Stimulated activated CD4-positive, alpha-beta T cell treated with anti-CD3 and anti-CD28 coated beads, Interleukin-1b, Interleukin-23, amount 100 ng/mL, for 24 hours (primary cell): ENCODE measurements at places on chromosomes 7 and 10.

DNA sequence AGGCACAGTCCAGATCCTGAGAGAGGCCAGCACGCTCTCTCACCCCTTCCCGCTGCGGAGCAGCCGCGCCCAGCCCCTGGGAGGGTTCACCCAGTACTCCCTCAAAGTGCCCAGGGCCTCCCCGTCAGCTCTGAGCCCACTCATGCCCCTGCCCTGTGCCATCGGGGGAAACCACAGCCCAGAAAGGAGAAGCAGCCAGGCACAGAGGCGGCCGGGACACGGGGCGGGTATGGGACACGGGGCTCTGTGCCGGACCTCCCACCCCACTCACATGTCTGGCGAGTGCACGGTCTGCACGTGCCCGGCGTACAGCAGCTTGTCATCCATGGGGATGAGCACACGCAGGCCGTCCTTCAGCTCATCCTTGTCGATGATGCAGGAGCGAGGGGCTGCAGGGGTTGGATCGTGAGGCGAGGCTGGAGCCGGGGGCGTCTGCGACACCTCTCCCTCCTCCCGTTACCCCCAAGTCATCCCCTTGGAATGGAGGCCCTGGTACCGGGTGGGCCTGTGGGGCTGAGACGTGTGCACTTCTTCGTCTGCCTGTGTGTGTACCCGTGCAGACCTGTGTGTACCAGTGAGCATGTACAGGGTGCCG lies 38.2 kb downstream of the SLC29A4 start:
- no peak for DNase-seq

DNA sequence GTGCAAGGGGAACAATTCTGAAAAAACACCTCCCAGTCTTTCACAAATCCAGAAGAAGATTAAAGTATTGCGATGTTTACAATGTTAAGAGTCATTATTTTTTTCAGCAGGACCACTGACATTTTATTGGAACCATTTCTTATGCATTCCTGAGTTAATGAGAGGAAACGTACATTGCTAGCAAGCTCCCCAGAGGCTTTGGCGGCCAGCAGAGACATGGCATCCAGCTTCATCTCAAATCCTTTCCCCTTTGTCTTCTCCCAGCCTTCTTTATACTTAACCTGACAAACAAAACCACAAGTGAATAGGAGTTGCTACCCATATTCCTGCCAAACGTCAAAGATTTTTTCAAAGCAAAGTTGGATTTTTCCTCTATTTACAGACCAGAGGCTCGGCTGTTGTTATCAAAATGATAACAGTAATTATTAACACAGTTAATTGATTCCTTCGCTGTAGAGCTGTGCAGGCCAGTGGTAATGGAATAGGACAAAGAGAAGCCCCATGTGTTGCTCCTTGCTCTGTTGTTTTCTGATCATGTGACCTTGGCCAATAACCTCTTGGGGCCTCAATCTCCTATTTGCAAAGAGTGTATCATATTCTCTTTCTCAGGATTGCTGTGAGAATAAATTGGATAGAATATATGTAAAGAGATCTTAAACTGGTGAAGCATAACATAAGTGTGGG lies 32.0 kb downstream of the NRAP start:
- DNase-seq: no peak

DNA sequence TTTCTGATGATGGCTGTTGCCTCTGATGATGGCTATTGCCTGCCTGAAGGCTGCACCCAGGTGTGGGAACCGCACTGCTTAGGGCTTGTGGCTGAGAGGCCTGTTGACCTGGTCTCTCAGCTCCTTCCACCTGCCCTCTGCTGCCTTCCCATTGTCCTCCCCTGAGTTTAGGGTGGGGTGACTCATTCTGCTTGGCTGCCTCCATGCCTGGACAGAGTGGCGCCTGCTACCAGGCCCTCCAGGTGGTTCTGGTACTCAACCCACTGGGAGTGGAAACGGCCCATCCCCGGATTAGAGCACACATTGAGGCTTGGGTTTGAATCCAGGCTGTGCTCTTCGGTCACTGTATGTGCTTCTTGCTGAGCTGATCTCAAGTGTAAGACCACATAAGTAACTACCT lies 120.6 kb downstream of the SEM1 start:
- DNase-seq: no peak

DNA sequence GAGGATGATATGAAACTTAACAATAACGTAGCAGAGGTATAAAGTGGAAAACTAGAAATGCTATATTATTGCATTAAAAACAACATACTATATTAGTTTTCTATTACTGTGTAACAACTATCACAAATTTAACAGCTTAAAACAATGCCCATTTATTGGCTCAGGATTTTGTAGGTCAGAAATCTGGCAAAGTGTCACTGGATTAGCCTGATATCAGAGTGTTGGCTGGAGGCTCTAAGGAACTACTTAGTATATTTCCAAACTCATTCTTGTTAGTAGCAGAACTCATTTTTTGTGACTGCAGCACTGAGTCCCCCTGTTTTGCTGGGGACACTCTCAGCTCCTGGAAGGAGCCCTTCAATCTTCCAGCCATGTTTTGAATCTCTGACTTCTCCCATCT lies 306.8 kb downstream of the ETV1 start:
- DNase-seq: no peak

GRCh38 chr7:100604976-100605911 lies 3.1 kb downstream of the PCOLCE start:
- DNase-seq: peak; percentile 40

DNA sequence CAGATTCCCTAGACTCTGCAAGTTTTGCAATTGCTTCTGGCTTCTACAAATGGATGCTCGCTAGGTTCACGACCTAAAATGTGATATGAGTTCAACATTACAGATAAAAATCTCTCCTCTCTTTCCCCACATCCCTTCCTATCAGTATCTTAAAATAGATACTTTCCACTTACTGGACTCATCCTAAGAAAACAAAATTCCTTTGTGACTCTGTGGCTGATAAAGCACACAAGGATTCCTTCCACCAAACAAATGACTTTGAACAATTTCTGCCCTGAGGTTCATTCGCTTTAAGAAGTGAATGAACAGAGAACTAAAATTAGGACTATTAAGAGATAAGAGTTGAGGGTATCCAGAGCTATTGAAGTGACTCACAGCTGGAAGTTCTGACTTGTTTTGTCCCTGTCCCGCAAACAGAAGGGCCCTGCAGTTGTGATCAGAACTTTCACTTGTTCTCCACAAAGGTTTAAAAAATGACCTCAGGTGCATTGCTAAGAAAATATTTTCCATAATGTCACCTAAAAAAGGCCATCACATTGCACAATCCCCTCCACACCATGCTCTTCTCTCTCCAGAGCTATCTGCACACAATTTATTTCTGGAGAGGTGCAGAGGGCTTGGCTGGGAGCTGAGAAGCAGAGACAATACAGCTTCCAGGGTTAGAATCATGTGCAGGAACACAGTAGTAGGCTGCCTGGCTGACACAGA lies 96.1 kb downstream of the PIP4K2A start:
- no peak for DNase-seq

GRCh38 chr10:21202776-21203462 lies 305.8 kb upstream of the NEBL start:
- no peak for DNase-seq

DNA sequence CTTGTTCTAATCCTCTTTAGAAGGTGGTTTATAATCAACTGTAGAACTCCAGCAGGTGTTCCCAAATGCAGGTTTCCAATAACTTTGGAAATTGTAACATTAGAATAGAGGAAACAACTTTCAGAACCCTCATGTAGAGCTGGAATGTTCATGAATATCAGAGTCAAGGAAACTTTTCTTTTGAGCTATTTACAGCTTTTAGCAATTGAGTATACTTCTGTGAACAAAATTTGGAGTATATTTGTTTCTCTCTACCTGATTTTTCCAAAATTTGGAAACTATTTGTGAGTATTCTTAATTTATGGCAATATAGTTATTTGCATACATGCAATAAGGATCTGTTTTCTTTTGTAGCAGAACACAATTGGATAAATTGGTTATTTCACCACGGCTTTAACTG lies 2.8 kb upstream of the CFAP43 start:
- DNase-seq: no peak

DNA sequence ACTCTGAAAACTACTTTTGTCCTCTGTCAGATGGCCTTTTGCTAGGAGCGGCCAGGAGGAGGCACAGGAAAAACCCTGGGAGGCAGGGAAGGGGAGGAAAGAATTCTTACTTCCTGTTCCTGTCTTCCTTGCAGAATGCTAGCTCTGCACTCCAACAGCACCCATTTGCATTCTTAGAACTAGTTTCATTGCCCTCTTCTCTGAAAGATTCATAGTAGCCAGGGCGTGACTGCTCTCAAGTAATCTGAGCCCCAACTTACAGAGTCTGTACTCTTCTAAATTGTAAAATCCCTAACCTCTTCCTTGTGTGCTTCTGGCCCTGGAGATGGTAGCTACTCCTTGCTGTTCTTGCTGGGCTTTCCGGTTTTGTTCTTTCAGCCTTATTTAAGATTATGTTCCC lies 75.3 kb upstream of the STEAP1 start:
- no peak for DNase-seq

DNA sequence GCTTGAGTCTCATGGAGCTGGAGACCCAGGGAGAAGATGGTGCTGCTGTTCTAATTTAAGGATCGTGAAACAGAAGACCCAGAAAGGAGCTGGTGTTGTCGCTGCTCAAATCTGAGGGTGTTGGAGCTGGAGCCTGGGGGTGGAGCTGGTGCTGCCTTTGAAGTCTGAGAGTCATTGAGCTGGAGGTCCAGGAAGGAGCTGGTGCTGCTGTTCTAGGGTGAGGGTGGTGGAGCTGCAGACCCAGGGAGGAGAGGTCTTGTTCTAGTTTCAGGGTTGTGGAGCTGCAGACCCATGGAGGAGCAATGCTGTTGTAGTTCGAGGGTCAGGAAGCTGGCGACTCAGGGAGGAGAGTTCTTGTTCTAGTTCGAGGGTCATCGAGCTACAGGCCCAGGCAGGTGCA lies 84.1 kb upstream of the ZNF479 start:
- DNase-seq: no peak

DNA sequence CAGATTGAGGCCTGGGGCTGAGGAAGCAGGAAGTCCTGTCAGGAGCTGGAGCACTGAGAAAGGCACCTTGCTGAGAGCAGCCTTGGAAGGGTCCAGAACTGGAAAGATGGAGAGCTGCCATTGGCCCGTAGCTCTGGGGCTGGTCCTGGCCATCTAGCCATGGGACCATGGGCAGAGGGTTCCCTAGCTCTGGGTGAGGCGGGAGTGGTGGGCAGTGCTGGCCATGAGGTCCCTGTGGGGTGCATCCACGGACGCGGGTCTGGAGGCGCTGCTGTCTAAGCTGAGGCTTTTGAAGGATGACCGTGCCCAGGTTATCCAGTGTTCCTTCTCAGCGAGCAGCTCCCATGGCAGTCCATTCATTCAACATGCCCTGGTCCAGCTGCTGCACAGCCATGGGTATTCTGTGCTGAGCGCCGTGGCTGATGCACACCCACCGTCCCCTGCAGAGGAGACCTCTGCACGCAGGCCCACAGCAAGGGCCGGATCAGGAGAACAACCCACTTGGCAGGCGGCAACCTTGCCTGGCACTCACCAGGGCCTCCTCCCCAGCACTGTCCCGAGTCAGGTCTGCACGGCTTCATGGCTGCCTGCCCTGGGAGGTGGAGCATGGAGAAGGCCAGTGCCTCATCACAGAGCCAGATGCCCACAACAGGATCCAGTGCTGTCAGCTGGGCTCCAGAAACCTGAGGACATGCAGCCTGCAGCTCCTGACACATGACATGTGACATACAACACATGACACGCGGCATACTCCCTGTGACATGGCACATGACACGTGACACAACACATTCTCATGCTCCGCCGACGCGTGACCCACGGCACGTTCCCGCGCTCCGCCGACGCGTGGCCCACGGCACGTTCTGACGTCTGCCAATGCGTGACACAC lies 121.9 kb downstream of the INPP5A start:
- DNase-seq: no peak

- DNase-seq: no peak
Observed at GRCh38 chr10:122997864-122998263, 10.7 kb downstream of the IKZF5 start.

DNA sequence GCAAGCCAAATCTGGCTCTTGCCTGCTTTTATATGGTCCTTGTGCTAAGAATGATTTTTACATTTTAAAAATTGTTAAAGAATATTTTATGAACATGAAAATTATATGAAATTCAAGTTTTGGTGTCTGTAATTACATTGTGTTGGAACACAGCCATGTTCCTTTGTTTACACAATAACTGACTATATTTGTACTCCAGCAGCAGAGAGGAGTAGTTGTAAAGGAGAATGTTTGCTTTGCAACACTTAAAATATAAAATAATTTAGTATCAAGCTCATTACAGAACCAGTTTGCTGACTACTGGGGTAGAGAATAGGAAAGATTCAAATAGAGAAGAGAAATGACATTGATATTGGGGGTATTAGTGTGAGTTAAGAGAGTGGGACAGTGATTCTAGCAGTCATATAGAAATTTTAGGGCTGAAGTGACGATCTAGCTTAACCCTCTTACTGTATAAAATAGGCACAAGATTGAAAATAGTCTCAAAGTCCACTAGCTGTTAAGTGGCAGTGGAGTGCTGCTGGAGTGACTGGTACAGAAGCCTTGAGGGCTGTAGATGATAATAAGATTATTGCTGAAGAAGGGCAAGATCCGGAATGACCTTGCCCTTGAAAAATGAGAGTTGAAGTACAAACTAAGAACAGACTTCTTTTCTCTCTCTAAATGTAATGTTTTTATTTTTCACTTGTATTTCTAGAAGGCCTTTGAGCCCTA lies 28.2 kb downstream of the SGPL1 start:
- no peak for DNase-seq

DNA sequence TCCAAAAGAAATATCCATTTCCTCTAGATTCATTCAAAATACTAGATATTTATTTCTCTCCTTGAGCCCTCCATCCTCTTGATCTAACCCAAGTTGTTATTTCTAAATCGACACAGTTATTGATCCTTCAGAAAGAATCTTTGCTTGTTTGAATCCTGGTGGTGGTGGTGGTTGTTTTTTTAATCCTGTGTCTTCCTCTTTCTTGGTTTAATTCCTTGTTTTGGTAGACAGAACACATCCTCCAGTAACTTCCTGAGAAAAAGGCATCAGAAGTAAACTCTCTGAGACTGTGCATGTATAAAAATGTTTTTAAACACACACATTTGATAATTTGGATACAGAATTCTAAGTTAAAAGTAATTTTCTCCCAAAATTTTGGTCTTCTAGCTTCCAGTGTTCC lies 49.9 kb downstream of the SIRT1 start:
- no peak for DNase-seq

GRCh38 chr10:69645296-69646184 lies 15.5 kb downstream of the FAM241B start:
- DNase-seq: no peak

GRCh38 chr10:82092111-82092510 lies 217.1 kb downstream of the NRG3 start:
- no peak for DNase-seq

DNA sequence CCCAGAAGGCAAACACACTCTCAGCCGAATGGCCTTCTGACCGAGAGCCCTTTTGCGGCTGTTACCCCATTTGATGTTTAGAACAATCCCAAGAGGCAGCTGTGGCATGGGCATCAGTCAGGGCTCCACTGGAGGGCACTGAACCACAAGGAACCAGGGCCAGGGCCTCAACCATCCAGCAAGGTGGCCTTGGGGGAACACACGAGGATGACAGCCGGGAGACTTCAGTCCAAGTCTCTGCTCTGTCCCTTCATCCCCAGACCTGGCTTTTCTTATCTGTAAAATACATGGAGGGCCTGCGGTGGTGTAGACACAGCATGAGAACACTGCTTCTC lies 63.6 kb upstream of the INSIG1 start:
- no peak for DNase-seq
